ENCODE measurements at places on chromosomes 11 and 22. TPM values are rescaled to one million over a fixed set of nuclear protein-coding genes. Genes with fewer than 3 reads are reported as not detected.

Gene SCARF2
- 2.2 TPM for total RNA-seq

Gene TMPRSS13
- total RNA-seq = 0.69 TPM

Gene OR5P2
- not detected for total RNA-seq

Gene PLEKHA7
- 8.8 TPM for total RNA-seq

Gene LGALS1
- 308 TPM for total RNA-seq

Gene SLC43A1
- total RNA-seq = 238 TPM

Gene OR4D5
- total RNA-seq = not detected

Gene UCP3
- 4.0 TPM for total RNA-seq

Gene OR8A1
- not detected for total RNA-seq

Gene ACRV1
- not detected for total RNA-seq

Gene FAM118B
- total RNA-seq = 3.4 TPM

Gene TREH
- total RNA-seq = not detected

Gene RAB36
- total RNA-seq = 10.6 TPM

DNA sequence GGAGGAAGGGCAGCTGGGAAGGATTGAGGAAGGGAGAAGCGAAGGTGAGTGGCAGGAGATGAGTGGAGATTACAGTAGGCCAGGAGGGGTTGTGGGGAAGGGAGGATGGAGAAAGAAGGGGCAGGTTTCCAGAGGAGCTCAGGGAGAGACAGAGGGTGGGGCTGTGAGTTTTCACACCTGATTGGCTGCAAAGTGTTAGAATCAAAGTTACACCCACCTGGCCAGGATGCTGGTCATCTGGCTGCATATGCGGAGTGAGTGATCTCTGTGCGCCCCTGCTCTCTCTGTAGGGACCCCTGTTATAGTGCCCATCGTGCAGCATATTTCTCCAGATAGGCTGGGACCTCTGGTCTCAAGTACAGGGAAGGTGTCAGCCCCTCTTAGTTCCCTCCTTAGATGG lies 18.3 kb downstream of the AMPD3 start:
- DNase-seq = no peak

- DNase-seq = peak; percentile 66
Measured at GRCh38 chr11:121464352-121464946, 11.7 kb upstream of the SORL1-AS1 start.

- no peak for DNase-seq
Measured at GRCh38 chr11:11411401-11411985, 58.4 kb upstream of the CSNK2A3 start.

DNA sequence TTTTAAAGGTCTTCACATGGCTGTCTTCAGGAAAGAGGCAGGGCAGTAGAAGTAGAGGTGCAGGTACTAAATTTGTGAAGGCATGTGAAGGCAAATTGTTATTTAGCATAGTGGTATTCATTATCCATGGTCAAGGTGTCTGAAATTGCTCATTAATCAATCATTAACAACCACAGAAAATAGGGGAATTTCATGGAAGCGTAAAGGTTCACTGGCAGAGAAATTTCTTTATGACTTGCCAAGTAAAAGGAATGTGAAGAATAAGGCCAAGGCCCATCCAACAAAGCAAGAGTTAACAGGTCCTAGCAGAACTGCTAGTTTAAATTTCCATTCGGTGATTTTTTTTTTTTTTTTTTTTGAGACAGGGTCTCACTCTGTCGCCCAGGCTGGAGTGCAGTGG lies 59.0 kb downstream of the RSF1 start:
- DNase-seq = no peak

- no peak for DNase-seq
Measured at GRCh38 chr11:2036863-2037486, 39.3 kb upstream of the H19 start.

DNA sequence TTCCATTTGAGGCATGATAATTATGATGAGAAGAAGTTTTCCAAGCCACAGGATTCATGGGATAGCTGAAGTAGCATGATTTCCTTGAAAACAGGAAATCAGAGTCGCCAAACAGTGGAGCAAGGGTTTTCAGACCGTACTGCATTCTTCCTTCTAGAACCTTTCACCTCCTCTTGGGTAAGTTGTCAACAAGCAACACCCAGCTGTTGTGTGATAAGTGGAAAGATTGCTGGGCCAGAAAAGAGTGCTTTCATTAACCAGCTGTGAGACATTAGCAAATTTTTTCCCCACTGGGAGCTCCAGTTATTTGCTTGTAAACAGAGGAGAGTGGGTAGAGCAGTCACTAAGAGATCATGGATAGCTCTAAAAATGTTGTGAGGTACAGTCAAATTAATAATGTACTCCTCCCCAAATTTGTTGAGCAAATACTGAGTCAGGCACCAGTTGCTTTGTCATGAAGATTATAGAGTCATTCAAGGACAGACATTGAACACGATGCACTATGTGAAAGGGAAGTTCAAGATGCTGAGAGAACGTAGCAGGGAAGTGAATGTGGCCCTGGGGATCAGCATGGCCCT lies 11.7 kb upstream of the MPEG1 start:
- DNase-seq = peak; percentile 51

DNA sequence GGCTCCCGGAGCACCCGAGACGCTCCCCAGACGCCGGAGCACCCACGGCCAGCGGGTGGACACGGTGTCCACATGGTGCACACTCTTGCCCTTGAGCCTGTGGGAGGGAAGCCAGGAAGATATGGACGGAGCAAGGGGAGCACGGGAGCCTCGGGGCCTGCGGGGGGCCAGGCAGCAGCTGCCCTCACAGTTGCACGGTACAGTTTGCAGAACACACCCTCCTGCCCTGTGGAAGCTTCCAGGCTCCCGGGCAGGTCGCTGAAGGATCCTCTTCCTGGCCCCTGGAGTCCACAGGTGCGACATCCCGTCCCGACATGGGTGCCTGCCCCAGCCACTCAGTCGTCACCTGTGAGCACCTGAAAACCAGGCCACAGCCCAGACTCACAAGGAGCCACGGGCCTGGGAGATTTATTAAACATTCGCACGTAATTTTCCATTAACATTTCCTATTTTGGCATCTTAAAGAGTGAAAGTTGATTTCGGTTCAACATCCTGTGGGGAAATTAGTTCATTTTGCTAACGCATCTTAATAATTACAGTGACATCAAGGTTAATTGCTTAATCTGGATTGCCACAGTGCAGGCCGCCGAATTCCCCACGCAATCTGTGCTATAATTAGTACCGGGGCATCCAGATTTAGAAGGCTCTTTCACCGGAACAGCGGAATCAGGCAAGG lies 253.3 kb downstream of the BRD1 start:
- no peak for DNase-seq

GRCh38 chr22:36902143-36902926 lies 11.1 kb upstream of the CSF2RB start:
- no peak for DNase-seq

GRCh38 chr11:67158221-67158620 lies 39.2 kb downstream of the KDM2A start:
- no peak for DNase-seq

GRCh38 chr11:74581954-74582547 lies 10.3 kb upstream of the POLD3 start:
- DNase-seq = no peak

DNA sequence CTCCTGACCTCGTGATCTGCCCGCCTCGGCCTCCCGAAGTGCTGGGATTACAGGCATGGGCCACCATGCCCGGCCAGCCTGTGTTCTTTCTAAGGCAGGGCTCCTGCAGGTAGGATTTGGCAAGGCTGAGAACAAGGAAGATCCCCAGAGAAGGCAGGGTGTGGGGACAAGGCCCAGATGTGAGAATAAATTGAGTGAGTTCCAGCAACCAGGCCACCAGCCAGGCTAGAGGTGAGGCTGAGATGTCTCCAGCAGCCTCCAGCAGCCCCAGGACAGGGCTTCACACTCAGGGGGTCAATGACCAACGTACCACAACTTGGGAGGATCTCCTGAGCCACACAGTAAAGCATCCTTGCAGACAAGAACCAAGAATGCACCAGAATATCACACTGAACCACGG lies 75.1 kb downstream of the BUD13 start:
- DNase-seq = no peak

GRCh38 chr11:133048270-133048669 lies 484.0 kb downstream of the OPCML start:
- DNase-seq = no peak

DNA sequence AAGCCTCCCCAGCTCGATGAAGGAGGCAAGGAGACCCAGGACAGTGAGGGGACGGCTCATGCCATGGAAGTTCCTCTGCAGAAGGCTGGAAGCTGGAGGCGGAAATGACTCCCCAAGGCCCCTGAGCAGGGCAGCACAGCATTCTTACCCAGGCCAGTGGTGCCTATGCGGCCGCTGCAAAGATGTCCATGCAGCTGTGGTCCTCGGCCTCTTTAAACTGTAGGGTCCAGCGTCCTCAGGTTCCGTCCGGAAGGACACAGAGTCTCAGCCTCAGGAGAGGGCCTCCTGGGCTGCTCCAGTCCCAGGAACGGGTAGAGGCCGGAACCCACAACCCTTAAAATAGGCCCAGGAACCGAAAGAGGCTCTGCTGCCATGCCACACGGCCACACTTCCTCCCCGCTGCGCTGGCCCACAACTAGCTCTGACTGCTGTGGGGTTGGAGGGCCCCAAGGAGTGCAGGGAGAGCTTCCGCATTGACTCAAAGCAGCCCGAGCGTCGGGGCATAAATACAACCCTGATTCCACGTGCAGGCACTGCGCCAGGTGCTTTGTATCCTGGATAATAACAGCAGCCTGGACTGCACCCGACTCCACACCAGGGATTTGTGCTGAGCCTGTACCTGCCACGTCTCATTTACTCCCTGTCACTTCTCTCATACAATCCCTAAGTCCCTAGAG lies 5.5 kb downstream of the KIAA0930 start:
- peak; percentile 87 for DNase-seq

DNA sequence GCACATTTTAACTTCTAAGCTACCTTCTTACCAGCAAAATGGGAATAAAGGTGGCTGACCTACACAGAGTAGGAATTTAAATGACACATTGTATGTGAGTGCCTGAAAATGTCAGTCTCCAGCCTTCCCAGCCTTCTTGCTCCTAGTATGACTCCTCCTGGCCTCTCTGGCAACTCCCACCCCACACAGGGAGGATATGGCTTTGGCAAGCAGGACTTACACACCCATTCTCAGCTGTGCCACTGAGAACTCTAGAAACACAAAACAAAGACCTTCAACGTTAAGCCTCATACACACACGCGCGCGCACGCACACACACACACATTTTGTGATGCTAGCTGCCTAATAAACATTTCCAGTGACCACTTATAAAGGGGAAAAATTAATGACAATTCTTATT lies 65.8 kb downstream of the PACSIN2 start:
- no peak for DNase-seq

DNA sequence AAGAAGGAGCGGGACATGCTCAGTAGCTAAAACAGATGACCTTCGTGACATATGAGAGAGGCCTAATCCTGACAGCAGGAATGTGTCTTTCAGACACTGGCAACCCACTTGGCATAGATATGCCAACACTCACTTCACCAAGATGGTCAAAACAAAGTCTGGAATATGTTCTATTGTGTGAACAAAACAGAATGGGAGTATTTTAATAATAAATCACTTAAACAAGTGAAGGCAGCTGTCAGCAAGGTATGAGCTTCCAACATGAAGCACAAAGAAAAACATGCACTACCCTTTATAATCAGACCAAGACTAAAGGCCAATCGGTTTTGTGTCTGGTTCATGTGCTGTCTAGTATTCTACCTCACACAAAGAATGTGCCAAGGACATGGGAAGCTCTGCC lies 23.1 kb downstream of the CCDC34 start:
- DNase-seq = no peak

DNA sequence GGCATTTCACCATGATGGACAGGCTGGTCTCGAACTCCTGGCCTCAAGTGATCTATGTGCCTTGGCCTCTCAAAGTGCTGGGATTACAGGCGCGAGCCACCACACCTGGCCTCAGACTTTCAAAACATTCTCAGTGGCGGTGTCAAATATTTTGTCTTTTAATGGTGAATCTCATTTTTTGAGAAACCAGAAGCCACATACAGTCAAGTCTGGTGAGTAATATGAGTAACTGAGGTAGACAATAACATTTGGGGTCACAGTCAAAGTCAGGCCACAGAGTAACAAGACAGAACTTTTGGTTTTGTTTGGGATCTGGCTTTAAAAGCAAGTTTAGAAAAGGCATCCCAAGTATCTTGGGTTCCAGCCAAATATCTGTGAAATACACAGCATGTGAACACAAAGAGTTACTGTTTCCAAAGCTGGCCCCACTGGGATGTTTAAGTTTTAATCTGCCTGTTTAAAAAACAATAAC lies 5.6 kb upstream of the TMA7B start:
- DNase-seq = no peak

DNA sequence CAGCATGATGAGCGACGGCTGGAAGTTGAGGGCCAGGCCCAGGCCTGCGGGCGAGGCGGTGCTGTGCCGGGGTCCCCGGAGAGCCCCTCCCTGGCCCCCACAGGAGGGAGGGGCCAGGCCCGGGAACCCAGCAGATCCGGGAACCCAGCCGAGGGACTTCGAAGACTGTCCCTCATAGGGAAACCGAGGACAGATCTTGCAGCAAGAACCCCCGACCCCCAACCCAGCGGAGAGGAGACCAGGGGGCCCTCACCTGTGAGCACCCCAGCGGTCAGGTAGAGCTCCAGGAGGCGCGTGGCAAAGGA lies 2.4 kb downstream of the SLC16A8 start:
- no peak for DNase-seq

DNA sequence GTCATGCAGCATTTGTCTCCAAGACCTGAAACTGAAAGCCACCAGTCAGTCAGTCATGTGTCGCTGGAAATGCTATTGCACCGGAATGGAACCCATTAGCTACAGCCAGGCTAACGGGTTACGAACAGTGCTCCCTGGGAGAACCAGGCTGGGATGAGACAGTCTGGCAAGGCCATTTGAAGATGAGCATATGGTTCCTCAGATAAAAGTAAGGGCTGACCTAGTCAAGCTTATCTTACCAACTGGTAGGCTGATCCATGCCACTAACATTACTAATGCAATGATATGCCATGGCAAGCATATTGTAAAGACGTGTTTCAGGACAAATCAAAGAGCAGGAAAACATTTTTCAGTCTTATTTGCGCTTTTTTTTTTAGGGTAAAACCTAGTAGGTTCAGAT lies 28.4 kb downstream of the NAP1L4 start:
- DNase-seq = no peak

DNA sequence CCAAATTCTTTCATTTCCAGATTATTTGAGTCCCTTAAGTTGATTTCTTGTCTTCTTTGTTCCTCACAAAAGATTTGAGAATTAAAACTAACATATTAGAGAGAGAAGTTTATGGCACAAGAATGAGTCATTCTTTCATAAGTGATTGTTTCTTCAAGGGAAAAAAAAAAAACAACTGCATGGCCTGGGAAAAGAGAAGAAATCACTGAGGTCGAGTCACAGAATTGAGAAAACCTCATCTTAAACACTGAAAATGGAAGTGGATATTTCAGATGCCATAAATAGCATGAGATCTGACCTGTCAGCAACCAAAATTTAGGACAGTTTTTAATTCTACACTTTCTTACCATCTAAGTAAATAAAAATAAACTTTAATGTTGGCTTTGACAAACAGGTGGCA lies 87.2 kb downstream of the CWF19L2 start:
- DNase-seq = no peak

GRCh38 chr22:43094085-43094484 lies 4.9 kb upstream of the TTLL1 start:
- DNase-seq = peak; percentile 68

- DNase-seq = no peak
Measured at GRCh38 chr11:109704432-109704831, 282.4 kb downstream of the C11orf87 start.

Data from Karpas-422 (cell line).